ENCODE measurements at places on chromosomes 7 and 10. TPM values are rescaled to one million over a fixed set of nuclear protein-coding genes. Genes with fewer than 3 reads are reported as not detected.

GRCh38 chr10:125626671-125627070 is 56.3 kb downstream of the TEX36 start:
- no peak for DNase-seq
- H3K4me1 ChIP-seq = no peaks in the 10 kb centered on the region
- H3K4me3 ChIP-seq = no peak overlapping the region
- H3K27ac ChIP-seq = no peak overlapping the region

DNA sequence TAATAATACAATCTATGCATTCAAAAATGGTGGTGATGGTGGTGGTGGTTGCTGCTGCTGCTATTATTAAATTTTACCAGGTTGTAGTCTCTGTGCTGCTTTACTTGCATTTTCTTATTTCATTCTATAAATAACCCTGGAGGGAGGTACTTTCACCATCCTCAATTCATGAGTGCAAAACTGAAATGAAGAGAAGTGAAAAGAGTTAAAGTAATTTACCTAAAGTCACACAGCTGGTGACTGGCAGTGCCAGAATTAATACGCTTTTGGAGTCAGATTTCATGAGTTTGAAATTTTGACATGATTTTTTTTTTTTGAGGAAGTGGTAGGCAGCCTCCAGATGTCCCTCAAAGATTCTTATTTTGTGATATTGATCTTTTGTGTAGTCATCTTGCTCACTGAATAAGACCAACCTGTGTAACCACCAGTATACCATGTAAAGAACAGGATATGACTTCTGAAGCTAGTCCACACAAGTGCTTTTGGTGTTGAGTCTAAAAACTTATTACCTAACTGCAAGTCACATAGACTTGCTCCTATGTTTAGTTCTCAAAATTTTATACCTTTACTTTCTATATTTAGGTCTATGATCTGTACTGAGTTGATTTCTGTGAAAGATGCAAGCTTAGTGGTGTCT is 218.8 kb downstream of the ZWINT start:
- no peak overlapping the region for H3K27ac ChIP-seq
- H3K36me3 ChIP-seq = no peaks in the 10 kb centered on the region
- no peak overlapping the region for H3K4me3 ChIP-seq
- no peaks in the 10 kb centered on the region for H3K4me1 ChIP-seq
- H3K27me3 ChIP-seq = no peaks in the 10 kb centered on the region

The ACSL5 gene
- total RNA-seq = 46.6 TPM

DNA sequence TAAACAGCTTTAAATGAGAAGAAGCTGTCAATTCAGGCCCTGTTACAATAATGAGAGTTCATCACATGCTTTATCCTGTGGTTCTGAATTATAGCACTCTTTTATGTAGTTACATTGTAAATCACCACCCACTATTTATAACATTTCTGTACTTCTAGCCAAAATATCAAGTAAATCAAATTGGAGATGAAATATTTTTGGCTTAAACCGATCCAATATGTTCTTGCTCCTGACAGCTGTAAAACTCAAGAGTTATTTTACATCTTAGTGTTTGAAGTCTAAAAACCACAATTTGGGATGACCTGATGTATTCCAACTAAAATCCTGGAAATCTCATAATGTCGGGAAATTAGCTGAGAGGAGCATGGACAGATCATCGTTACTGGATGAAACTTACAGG is 371.2 kb upstream of the LRRN3 start:
- no peak for DNase-seq
- no peak overlapping the region for H3K27ac ChIP-seq
- no peaks in the 10 kb centered on the region for H3K4me1 ChIP-seq
- H3K4me3 ChIP-seq = no peak overlapping the region

DNA sequence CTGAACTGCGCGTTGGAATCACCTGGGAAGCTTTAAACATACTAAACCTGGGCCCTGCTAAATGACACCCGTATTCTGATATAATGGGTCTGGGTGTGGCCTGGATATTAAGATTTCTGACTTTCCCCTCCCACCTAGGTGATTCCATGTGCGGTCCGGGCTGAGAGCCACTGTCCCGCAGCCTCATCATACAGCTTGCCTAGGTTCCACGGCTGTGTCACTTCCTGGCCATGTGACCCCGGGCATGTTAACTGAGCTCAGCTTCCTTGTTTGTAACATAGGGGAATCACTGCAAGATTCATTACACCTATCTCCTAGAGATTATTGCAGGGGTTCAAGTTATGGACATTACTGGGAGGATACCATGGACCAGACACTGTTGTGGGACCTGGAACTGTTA is 472.7 kb upstream of the GALNT17 start:
- no peak overlapping the region for H3K4me3 ChIP-seq
- no peak for DNase-seq
- H3K27me3 ChIP-seq = no peaks in the 10 kb centered on the region
- no peak overlapping the region for H3K27ac ChIP-seq

DNA sequence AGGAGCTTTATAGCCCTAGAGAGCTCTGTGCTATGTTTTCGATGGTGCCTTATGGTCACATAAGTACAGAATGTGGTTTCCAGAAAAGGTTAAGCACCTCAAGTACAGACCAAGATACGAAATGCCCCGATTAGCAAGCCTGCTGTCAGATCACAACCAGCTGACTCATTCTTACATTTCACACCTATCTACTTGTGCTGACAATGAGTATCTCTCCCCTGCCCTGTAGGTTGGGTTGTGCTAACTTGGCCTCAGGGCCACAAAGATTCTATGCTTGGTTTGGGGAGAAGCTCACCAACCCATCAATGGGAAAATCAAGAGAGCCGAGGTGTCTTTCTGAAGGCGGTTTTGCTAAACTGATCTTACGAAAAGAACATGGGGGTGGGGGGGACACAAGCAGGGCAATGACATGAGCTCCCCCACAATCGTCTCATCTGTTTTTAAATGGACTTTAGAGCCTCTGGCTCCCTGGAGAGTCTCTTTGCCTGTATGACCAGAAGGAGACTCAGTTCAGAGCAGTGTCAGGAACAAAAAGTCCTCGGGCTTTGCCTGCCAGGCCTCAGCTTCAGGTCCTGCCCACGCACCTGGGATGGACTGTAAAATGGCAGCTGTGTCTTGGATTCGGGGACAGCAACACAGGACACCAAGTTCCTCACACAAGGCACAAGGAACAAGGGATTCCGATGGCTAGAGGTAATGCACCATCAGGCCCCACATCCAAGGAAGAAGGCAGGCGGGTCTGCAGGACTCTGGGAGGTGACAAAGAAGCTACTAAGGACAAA is 55.1 kb downstream of the FAM53B start:
- no peaks in the 10 kb centered on the region for H3K27me3 ChIP-seq
- no peak overlapping the region for H3K27ac ChIP-seq
- H3K36me3 ChIP-seq = no peaks in the 10 kb centered on the region
- H3K4me3 ChIP-seq = no peak overlapping the region
- H3K4me1 ChIP-seq = no peaks in the 10 kb centered on the region

The PRSS2 gene
- total RNA-seq = 9.3 TPM

GRCh38 chr7:4655896-4656295 is 26.2 kb upstream of the FOXK1 start:
- H3K36me3 ChIP-seq = no peaks in the 10 kb centered on the region
- H3K27ac ChIP-seq = no peak overlapping the region

The CYP17A1 gene
- total RNA-seq = not detected

- no peak for DNase-seq
- no peak overlapping the region for H3K27ac ChIP-seq
- no peaks in the 10 kb centered on the region for H3K36me3 ChIP-seq
- no peak overlapping the region for H3K4me3 ChIP-seq
- H3K4me1 ChIP-seq = no peaks in the 10 kb centered on the region
These were observed 11.9 kb downstream of the RGR start for GRCh38 chr10:84256510-84257342.

The PRSS37 gene
- total RNA-seq = not detected

DNA sequence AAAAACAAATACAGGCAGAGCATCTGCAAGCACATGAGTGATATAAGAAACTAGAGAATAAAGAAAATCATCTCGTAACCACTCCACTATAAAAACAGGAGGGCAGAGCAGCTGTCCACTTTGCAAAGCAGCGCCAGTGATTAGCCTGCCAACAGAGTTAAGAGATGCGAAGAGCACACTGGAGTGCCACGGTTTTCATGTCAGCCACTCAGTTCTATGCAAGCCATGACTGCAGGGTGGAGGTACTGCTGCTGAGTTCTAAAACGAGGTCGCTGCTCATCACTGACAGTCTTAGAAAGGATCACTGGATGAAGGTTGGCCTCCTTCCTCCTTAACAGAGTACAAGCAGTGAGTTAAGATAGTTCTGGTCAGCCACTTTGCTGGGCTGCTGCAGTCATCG is 58.5 kb downstream of the FGFR2 start:
- H3K4me1 ChIP-seq = peaks cover 37% of the 10 kb centered on the region
- no peak overlapping the region for H3K4me3 ChIP-seq
- peaks cover 2% of the 10 kb centered on the region for H3K36me3 ChIP-seq
- H3K27me3 ChIP-seq = no peaks in the 10 kb centered on the region
- DNase-seq = no peak
- no peak overlapping the region for H3K27ac ChIP-seq

GRCh38 chr7:147400221-147400689 is 1190.3 kb upstream of the C7orf33 start:
- H3K27me3 ChIP-seq = no peaks in the 10 kb centered on the region
- H3K4me1 ChIP-seq = no peaks in the 10 kb centered on the region
- no peaks in the 10 kb centered on the region for H3K36me3 ChIP-seq
- H3K4me3 ChIP-seq = no peak overlapping the region

DNA sequence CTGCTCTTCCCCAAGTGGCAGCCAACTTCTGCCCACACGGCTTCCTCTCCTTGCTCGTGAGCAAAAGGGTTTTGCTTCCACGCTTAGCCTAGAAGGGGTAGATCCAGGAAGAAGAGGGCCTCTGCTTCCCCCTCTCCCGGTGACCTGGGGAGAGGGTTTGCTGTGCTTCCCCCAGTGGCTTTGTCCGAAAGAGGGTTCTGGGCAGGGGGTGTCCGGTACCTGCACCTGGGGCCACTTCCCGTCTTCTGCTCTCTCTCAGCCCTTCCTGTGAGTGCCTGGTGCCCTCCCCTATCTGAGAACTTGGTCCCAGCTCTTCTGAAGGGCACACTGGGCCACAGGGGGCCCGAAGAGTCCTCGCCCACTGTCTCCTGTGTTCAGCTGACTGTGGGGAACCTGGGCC is 11.3 kb downstream of the JAKMIP3 start:
- no peak for DNase-seq
- no peaks in the 10 kb centered on the region for H3K36me3 ChIP-seq
- no peaks in the 10 kb centered on the region for H3K4me1 ChIP-seq

The ADCY1 gene
- 3.6 TPM for total RNA-seq

- H3K4me1 ChIP-seq = no peaks in the 10 kb centered on the region
- H3K36me3 ChIP-seq = no peaks in the 10 kb centered on the region
- no peak for DNase-seq
- no peak overlapping the region for H3K4me3 ChIP-seq
These were observed 45.4 kb downstream of the CNNM1 start for GRCh38 chr10:99374526-99374925.

DNA sequence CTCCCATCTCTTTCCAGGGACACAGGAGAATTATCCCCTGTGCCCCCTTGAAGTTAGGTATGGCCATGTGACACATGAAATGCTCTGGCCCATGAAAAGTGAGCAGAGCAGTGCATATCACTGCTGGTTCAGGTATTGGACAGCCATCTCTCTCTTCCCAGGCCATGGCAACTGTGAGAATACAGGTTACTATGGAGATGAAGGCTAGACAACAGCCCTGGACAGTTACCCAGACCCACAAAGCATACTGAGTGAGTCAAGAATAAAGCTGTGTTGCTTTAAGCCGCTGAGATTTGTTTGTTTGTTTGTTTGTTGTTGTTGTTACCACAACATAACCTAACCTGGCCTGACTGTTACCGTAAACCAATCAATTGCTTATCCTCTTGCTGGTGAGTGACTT is 722.3 kb downstream of the KCNMA1 start:
- H3K36me3 ChIP-seq = no peaks in the 10 kb centered on the region
- H3K4me3 ChIP-seq = no peak overlapping the region
- no peaks in the 10 kb centered on the region for H3K4me1 ChIP-seq
- no peak overlapping the region for H3K27ac ChIP-seq
- DNase-seq = no peak

The MINDY4 gene
- total RNA-seq = 2.1 TPM

- H3K27me3 ChIP-seq = no peaks in the 10 kb centered on the region
- H3K27ac ChIP-seq = no peak overlapping the region
- DNase-seq = no peak
- H3K4me3 ChIP-seq = no peak overlapping the region
- H3K36me3 ChIP-seq = no peaks in the 10 kb centered on the region
- H3K4me1 ChIP-seq = no peaks in the 10 kb centered on the region
These were observed 431.3 kb downstream of the GALNT17 start for GRCh38 chr7:71563276-71563675.

GRCh38 chr7:32914184-32914583 is 22.6 kb upstream of the KBTBD2 start:
- no peak overlapping the region for H3K4me3 ChIP-seq
- H3K36me3 ChIP-seq = peaks cover 2% of the 10 kb centered on the region
- no peak for DNase-seq
- H3K4me1 ChIP-seq = no peaks in the 10 kb centered on the region
- H3K27ac ChIP-seq = no peak overlapping the region

The COL28A1 gene
- 7.3 TPM for total RNA-seq

DNA sequence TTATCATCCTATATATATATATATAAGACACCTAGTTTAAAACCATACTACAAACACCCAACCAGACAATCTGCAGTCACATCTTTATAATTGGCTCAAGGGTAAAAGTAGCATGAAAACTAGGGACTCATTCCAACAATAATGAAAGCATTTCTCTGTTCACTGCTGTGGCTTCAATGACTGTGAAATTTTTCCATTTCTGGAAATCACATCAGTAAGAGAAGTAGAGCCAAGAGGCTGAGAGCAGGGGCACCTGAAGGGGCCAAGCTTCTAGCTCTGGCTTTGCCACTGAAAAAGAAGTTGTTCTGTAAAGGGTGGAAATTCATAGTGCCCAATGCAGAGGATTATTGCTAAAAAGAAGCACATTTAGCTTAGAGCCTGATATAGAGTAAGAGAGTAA is 158.6 kb upstream of the GLI3 start:
- no peaks in the 10 kb centered on the region for H3K36me3 ChIP-seq
- H3K27me3 ChIP-seq = no peaks in the 10 kb centered on the region
- no peak for DNase-seq

The MYPN gene
- total RNA-seq = not detected

The EN2 gene
- total RNA-seq = 1.1 TPM

- H3K4me1 ChIP-seq = no peaks in the 10 kb centered on the region
- H3K27ac ChIP-seq = no peak overlapping the region
- no peaks in the 10 kb centered on the region for H3K27me3 ChIP-seq
- H3K4me3 ChIP-seq = no peak overlapping the region
- DNase-seq = no peak
- no peaks in the 10 kb centered on the region for H3K36me3 ChIP-seq
These were observed 100.8 kb downstream of the C10orf90 start for GRCh38 chr10:126569513-126570244.

The VDAC2 gene
- total RNA-seq = 250 TPM

- no peak overlapping the region for H3K27ac ChIP-seq
- DNase-seq = no peak
- no peak overlapping the region for H3K4me3 ChIP-seq
- H3K27me3 ChIP-seq = no peaks in the 10 kb centered on the region
These were observed 57.4 kb upstream of the MXI1 start for GRCh38 chr10:110150046-110150445.

Data from Caco-2 (cell line).